ENCODE measurements at places on chromosomes 12 and 14. TPM values are rescaled to one million over a fixed set of nuclear protein-coding genes. Genes with fewer than 3 reads are reported as not detected.

The KRT3 gene
- not detected for total RNA-seq

DNA sequence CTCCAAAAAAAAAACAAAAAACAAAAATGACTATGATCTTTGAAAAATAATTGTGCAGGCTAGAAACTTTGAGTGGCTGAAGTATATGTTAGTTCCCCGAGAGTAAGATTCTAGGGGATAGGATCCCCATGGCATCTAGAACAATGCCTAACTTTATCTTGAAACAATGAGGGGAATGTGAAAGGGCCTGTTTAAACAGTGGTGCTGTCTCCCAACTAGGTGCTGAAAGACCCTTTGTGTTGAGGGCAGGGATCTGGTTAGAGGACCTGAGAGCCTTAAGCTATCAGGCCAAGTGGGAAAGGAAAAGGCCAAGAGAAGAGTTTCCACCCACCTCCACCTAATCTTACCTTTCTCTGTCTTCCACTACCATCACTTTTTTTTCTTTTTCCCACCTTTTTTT lies 6.8 kb upstream of the YLPM1 start:
- H3K36me3 ChIP-seq, result no peaks in the 10 kb centered on the region
- no peaks in the 10 kb centered on the region for H3K27me3 ChIP-seq
- no peak overlapping the region for H3K27ac ChIP-seq
- no peak overlapping the region for H3K4me3 ChIP-seq

DNA sequence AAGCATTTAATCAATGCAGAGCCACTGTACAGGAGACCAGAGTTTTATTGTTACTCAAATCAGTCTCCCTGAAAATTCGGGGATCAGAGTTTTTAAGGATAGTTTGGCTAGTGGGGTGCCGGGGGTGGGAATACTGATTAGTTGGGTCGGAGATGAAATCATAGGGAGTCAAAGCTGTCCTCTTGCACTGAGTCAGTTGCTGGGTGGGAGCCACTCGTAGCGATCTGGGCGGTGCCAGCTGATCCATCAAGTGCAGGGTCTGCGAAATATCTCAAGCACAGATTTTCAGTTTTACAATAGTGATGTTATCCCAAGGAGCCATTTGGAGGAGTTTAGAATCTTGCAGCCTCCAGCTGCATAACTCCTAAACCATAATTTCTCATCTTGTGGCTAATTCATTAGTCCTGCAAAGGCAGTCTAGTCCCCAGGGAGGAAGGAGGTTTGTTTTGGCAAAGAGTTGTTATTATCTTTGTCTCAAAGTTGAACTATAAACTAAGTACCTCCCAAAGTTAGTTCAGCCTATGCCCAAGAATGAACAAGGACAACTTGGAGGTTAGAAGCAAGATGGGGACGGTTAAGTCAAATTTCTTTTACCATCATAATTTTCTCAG lies 169.4 kb upstream of the PLEKHG7 start:
- no peak overlapping the region for H3K4me3 ChIP-seq
- peaks cover under 1% of the 10 kb centered on the region for H3K4me1 ChIP-seq
- H3K36me3 ChIP-seq, result no peaks in the 10 kb centered on the region
- H3K27me3 ChIP-seq, result no peaks in the 10 kb centered on the region
- DNase-seq, result no peak

GRCh38 chr12:70248876-70249275 lies 5.6 kb downstream of the CNOT2 start:
- H3K4me3 ChIP-seq, result no peak overlapping the region
- peaks cover 51% of the 10 kb centered on the region for H3K4me1 ChIP-seq
- H3K36me3 ChIP-seq, result no peaks in the 10 kb centered on the region
- DNase-seq, result no peak

- no peaks in the 10 kb centered on the region for H3K27me3 ChIP-seq
- no peaks in the 10 kb centered on the region for H3K36me3 ChIP-seq
- H3K4me3 ChIP-seq, result no peak overlapping the region
- no peak for DNase-seq
These were observed 13.2 kb downstream of the SLC2A14 start for GRCh38 chr12:7859552-7859951.

DNA sequence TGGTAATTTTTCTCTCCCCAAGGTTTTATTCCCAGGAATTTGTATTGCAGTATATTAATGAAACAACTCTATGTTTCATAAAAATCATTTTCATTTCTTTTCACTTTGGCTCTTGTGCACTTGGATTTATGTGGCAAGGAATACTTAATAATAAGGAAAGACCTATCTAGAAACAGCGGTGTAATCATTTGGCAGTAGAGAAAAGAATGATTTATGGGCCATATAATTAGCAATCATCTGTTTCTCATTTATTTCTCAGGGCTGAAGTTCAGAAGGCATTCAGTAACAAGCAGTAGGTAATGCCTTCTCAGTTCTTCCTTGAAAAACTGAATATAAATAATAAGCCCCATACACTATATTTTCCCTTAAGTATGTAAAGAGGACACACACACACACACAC lies 172.6 kb downstream of the ANO4 start:
- no peaks in the 10 kb centered on the region for H3K4me1 ChIP-seq
- no peaks in the 10 kb centered on the region for H3K36me3 ChIP-seq
- DNase-seq, result no peak
- H3K4me3 ChIP-seq, result no peak overlapping the region

GRCh38 chr14:75559451-75560222 lies 18.8 kb upstream of the FLVCR2 start:
- DNase-seq, result no peak
- no peaks in the 10 kb centered on the region for H3K27me3 ChIP-seq
- no peak overlapping the region for H3K4me3 ChIP-seq
- no peak overlapping the region for H3K27ac ChIP-seq

The PLEKHD1 gene
- total RNA-seq, result 0.12 TPM

The DLGAP5 gene
- total RNA-seq, result not detected

The LTBP2 gene
- total RNA-seq, result 18.1 TPM

Measured in pancreas (tissue), 10 donors.